ENCODE measurements at places on chromosomes 1 and 21.

DNA sequence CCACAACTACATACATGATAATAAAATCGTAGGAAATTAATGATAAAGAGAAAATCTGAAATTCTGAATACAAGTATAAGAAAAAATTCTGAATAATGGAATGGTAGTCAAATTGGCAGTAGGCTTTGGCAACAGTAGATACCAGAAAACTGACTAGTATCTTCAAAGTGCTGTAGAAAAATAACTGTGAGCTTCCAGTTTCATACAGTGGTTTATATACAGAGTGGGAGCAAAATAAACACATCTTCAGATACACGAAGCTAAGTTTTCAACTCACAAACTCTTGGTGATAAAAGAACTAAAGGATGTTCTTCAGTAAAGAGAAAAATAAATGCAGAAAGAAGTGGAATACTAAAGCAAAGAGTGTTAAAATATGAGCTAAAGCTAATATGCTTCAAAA lies 173.4 kb downstream of the PPP1R12B start:
- DNase-seq = no peak

DNA sequence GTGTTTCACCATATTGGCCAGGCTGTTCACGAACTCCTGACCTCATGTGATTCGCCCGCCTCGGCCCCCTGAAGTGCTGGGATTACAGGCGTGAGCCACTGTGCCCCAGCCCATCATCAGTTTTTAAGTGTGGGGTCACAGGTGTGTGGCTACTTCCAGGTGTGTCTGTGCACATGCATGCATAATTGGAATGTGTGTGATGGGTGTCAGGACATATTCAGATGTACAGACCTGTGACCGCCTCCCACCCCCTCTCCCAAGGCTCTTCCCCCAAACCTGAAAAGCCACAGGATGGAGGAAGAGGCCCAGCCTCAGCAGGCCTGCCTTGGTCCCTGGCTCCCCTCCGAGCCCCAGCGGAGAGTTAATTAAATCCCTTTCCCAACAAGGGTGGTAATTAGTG lies 37.3 kb upstream of the CSF3R start:
- no peak for DNase-seq

GRCh38 chr1:207397525-207397926 lies 56.6 kb upstream of the CR2 start:
- no peak for DNase-seq

DNA sequence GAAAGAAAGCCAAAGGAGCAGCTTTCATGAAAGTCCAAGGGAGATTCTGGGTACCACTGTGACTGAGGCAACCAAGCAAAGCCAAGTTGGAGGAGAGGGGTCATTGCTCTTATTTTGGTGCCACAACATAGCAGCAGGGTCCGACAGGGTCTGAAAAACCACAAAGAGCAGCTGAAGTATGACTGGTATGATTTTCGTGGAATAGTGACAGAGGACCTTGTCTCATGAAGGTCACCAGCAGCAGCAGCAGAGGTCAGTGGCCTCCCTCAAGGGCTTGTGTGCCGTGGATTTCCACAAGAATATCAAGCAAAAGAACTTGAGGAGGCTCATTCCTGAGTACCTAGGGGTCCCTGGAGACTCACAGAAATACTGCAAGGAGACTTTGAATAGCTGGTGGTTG lies 160.9 kb upstream of the SYT6 start:
- DNase-seq = no peak

DNA sequence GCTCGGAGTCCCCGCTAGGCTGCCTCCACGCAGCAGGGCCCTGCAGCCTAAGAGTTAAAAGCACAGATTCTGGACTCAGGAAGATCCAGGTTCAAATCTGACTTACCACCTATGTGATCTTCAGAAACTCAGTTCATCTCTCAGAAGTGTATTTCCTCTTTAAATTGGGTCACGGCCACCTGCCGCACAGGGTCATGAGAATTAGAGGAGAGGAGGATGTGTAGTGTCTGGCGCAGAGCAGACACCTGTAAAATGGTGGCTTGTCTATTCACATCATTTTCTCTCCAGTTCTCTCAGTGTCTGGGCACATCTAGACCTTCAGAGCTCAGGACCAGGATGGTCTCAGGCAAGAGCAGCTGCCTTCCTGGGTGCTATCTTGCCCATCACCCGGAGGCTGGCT lies 45.8 kb downstream of the PTPRF start:
- no peak for DNase-seq

- DNase-seq = no peak
Measured at GRCh38 chr1:110262846-110263631, 52.9 kb downstream of the KCNC4 start.

DNA sequence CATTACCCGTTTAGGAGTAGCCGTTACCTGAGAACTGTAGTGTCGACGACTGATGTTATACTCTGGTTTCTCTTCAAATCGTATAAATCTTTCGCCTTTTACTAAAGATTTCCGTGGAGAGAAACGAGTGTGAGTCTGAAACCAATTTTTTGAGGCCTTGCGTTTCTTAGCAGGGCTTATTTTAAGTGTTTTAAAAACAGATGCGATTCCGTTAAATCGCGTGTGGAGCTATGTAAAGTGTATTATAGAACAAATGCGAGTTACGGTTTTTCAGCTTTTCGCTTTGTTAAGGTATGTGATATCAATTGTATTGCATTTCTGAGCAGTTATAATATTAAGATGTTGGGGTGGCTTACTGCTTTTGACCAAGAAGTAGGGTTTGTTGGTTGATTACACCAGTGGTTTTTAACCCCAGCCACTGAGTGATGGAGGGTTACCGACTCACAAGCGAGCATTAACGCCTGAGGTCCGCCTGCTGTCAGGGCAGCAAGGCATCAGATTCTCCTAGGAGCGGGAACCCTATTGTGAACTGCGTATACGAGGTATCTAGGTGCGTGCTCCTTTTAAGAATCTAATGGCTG lies 18.0 kb downstream of the KIAA2013 start:
- peak; percentile 100 for DNase-seq
